ENCODE measurements at places on chromosomes 6 and 20.
A peak's percentile ranks its signal among the peaks of the same experiment; 100 is the strongest.

DNA sequence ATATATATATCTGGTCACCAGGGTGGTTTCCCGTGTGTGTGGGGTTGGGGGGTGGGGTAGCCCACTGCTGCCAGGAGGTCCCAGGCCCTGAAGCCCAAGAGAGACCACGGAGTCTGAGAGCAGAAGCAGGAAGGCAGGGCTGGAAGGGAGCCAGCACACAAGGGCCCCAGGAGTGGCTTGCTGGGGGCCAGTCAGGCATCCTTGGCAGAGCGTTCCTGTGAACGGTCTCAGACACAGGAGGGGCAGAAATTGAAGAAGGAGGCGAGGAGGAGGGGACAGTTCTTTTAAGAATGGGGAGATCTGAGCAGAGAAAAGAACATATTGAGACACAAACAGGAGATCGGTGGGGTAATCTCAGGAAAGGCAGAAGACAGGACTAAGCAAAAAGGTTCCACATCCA is 1.9 kb upstream of the EBF4 start:
- no peak for DNase-seq

- no peak for DNase-seq
Measured at GRCh38 chr6:29563435-29563965, 4.0 kb upstream of the UBD start.

- DNase-seq = no peak
Measured at GRCh38 chr20:49880177-49880576, 35.2 kb downstream of the SPATA2 start.

GRCh38 chr20:62484478-62484877 is 8.7 kb upstream of the GATA5 start:
- no peak for DNase-seq

DNA sequence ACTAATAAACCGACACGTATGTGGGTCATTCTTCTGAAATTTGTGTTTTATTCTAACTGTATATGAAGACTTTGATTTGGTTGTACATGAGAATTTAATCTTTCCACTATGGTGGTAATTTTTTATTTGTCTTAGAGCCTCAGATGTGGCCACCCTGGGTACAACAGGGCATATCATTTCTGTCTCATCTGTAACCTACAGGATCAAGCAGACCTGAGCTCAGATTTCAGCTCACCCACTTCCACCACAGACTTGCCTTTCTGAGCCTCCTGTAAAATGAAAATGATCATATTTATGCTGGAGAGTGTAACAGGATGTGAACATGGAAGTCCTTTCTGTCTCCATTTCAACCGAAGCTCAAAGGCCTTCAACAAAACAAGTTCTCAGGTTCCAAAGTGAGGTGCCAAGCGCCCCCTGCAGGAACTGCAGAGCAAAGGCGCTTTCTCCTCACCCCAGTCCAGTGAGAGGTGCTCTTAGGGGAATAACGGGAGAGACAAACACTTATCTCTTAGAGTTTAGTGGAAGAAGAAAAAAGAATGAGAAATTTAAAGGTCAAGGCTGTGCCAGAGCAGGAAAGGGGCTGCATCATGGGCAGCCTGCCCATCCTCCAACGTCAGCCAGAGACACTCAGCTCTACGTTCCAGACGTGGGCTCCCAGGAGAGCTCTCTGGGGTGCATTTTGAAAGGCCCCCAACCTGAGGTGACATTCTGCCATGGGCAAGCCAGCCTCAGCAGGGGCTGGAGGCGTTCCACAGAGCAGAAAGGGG is 23.0 kb upstream of the CD24 start:
- peak; percentile 61 for DNase-seq

GRCh38 chr6:161130967-161131766 is 139.6 kb downstream of the MAP3K4 start:
- no peak for DNase-seq

Data from HAP-1 (cell line).